ENCODE measurements at places on chromosomes 7 and 10.

DNA sequence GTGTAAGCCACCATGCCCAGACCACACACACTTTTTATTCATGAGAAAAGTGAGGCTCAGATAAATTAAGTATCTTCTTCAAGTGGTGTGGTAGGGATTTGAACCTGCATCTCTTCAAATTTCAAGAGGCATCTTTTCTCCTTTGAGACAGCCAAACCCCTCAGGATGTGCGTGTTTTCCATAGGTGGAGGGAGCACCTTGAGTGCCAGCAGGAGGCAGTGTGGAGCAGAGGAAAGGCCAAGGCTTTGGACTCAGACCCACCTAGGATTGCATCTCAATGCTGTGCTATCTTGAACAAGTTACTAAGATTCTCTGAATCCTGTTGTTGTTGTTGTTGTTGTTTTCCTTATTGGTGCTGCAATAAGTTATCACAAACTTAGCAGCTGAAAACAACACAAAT lies 40.2 kb upstream of the MYL10 start:
- DNase-seq: no peak

DNA sequence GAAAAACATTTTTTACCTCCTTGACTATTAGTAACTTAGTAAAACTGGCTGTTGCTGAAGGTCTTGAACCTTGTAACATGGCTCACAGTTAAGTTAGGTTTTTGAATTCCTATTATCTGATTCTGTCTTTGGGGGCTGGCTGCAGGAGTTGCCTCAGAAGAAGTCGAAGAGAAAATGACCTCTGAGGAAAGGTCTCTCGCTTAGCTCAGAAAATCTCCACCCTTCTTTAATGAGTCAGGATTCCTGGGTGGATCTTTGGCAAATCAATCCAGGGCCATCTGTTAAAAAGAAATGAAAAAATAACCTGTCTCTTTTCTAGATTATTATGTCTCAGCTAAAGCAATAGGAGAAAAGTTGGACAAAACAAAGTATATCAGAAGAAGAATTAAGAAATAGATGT lies 267.8 kb upstream of the SEMA3C start:
- no peak for DNase-seq

GRCh38 chr7:103150192-103150591 lies 1.3 kb upstream of the NAPEPLD start:
- no peak for DNase-seq

GRCh38 chr10:119325131-119325530 lies 117.8 kb downstream of the GRK5 start:
- no peak for DNase-seq

DNA sequence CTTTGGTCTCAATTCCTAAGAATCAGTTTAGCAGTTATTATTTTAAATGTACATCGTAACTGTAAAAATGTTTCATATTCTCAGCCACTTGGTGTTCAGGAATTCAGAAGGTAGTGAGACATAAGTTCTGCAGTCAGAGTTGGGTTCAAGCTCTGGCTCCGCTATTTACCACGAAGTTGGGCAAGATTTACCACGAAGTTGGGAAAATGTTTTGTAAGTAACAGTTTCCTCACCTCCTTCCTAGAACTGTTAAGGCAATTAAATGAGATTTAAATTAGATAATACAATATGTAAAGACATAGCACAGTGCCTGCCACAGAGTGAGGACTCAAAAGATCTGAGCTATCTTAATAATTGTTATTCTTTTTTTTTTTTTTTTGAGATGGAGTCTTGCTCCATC lies 16.3 kb upstream of the ABLIM1 start:
- no peak for DNase-seq

DNA sequence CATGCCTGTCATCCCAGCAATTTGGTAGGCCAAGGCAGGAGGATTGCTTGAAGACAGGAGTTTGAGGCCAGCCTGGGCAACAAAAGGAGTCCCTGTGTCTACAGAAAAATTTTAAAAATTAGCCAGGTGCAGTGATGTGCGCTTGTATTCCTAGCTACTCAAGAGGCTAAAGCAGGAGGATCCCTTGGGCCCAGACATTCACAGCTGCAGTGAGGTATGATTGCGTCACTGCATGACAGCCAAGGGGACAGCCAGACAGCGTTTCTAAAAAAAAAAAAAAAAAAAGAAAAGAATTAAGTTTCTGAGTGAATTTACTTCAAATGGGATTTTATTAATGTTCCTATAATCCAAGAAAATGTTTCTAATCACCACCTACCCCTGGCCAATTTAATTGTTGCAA lies 87.4 kb upstream of the RNF148 start:
- DNase-seq: no peak

DNA sequence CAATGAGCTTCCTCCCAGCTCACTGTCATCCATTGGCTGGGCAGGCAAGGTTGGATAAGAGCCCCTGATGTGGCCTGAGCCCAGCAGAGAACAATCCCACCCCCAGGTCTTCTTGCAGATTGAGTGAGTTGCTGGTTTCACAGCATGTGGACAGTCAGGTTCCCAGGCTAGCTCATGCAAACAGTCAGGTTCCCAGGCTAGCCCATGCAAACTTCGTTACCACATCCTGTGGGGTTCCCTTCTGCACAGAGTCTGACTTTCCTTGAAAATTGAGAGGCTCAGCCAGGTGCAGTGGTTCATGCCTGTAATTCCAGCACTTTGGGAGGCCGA lies 67.1 kb downstream of the TMEM130 start:
- no peak for DNase-seq

- DNase-seq: peak; percentile 26
These were observed 95.2 kb downstream of the CLEC2L start for GRCh38 chr7:139618482-139619366.

GRCh38 chr10:95560278-95561176 lies 644 bp downstream of the SORBS1 start:
- DNase-seq: peak; percentile 34

DNA sequence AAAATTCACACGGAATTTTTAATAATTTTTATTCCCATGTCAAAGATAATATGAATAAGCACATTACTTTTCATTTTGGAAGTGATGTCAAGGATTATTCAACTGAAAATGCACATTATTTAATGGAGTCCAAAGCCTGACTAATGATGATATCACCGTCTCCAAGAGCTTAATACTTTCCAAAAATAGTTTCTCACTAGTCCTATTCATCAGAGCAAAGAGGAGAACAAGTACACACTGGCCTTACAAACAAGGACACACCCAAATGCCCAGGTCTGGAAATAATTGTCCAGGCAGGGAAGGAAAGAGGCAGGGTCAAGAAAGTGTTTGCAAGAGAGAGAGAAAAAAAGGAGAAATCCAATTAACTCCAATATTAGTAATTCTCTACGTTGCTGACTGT lies 216.8 kb upstream of the CCDC6 start:
- DNase-seq: no peak

DNA sequence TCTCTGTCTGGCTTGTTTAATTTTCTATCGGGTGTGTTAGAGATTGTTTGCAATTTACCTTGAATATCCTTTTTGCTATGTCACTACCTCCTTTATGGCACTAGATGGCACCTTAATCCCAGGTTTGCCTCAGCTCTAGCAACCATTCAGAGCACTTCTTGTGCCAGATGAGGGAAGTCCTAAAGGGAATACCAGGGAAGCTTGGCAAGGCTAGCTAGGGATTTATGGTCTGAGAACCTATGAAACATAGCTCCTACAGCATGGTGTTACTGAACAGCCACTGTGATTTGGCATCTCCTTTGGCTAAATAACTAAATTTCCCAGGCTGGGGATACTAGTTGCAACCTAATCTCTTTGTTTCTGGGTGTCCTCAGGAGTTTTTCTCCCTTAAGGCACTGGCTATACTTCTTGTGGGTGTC lies 69.0 kb upstream of the VOPP1 start:
- DNase-seq: no peak

DNA sequence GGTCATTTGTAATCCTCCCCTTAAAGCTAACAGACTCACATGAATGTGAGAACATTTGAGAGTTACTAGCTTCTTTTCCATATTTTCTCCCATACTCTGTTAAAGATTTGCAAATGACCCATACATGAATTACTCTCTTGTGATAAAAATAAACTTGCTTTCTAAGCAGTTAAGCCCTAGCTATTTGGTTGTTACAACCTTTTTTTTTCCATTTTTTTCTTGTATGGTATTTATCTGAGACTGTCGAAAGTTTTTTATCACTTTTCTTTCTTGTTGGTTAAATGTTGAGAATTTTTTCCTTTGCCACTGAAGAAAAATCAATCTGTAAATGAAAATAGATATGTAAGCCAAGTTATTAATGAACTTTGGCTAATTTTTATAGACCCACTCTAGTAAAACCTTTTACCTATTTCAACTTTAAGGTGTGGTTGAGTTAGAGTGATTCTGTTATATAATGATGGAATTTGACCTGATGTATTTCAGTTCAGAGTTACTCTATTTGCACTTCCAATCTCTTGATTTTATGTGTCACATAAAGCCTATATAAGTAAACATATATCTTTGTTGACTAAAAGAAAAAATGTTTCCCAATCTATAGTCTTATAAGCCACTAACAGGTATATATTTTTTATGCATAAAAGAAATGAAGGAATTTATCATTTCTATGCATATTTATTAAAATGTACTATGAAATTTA lies 19.0 kb upstream of the TMEM229A start:
- DNase-seq: no peak

- no peak for DNase-seq
These were observed 649.1 kb downstream of the TNS3 start for GRCh38 chr7:46932676-46933424.

DNA sequence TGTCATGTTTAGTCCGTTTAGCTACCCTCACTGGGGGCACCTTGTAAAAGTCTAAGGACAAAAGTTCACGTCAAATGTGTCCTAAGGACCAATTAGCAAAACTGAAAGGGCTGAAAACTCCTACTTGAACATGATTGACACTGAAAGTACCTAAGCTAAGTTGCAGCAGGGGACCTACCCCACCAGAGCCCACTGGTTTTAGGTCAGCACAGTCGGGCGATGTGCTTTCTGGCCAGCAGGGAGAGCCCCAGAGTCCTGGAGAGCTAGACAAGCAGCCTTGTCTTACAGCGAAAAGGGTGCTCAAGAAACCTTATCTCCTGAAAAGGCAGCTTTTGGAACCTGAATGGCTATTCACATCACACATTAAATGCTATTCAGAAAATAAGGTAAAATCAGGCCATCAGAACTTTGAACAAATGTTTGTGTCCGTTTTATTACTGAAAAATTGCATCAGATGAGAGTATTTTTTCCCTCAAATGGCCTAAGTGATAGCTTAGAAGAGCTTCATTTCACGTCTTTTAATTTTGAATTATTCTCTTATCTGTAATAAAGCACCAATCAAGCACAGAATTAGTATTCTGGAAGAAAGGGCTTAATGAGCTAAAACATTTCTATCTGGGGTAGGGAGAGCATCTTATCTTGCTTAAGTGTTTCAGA lies 52.2 kb upstream of the MKI67 start:
- peak; percentile 20 for DNase-seq

- DNase-seq: no peak
These were observed 33.3 kb upstream of the XPNPEP1 start for GRCh38 chr10:109956454-109957091.

- no peak for DNase-seq
These were observed 8.4 kb downstream of the RELN start for GRCh38 chr7:103981003-103981423.

DNA sequence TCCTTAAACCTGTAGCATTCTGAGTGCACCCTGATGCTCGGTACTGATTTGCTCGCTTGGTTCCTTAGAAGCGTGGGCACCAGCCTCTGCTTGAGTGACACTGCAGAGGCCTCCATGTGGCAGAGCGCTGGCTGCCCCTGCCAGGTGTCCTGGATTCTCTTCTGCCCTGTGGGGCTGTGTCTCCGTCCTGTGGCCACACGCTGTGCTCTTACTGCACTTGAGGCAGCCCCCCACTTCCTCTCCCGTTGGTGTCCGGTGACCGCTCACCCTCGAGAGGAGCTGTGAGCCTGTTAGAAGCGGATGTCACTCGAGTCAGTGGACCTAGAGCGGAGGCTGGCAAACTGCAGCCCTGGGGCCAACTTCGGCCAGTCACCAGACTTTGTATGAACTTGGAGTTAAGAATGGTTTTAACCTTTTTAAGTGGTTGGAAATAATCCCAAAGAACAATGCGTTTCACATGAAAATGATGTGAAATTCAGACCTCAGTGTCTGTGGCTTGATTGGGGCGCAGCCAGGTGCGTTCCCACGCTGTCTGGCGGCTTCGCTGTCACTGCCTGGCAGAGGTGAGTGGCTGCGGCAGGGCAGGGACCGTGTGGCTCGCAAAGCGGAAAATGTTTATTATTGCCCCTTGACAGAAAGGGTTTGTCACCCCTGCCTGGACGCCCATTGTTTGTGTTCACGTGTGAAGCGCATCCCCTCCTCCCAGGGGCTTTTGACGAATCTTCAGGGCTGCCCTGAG lies 114.6 kb downstream of the CYTH3 start:
- DNase-seq: no peak

DNA sequence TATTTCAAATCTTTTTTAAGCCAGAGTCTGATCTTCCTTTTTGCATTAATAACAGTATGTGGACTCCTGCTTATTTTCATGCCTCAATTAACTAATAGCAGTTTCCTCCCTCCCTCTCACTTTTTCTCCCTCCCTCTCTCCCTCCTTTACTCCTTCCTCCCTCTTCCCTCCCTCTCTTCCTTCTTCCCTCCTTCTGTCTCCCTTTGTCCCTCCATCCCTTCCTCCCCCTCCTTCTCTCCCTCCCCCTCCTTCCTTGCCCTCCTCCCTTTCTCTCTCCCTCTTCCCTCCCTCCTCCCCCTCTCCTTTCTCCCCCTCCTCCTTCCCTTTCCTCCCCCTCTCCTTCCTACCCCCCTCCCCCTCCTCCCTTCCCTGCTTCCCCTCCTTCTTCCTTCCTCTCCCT lies 2.0 kb downstream of the ZCWPW1 start:
- no peak for DNase-seq

- DNase-seq: no peak
These were observed 181.4 kb downstream of the SEMA3E start for GRCh38 chr7:83467493-83467892.

- DNase-seq: no peak
These were observed 72.3 kb upstream of the LEP start for GRCh38 chr7:128168667-128169210.

- DNase-seq: no peak
These were observed 69.8 kb upstream of the PRKCQ start for GRCh38 chr10:6649903-6650302.

Data from T-helper 2 cell (primary cell).